ENCODE measurements at places on chromosomes 12 and 14.

DNA sequence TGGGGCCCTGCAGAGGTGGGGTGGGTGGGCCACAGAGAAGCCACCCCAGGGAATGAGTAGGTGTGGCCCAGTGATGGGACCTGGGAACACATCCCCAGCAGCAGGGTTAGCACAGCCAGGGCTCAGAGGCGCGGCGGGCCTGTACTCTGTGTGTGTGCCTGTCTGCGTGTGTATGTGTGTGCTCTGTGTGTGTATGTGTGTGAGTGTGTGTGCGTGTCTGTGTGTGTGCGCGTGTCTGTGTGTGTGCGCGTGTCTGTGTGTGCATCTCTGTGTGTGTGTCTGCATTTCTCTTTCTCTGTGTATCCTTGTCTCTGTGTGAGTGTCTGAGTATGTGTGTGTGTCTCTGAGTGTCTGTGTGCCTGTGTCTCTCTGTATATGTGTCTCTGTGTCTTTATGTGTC, 26.1 kb downstream of the KIF26A start:
- no peak overlapping the region for H3K27ac ChIP-seq
- no peaks in the 10 kb centered on the region for H3K27me3 ChIP-seq
- H3K36me3 ChIP-seq, result no peaks in the 10 kb centered on the region
- no peaks in the 10 kb centered on the region for H3K4me1 ChIP-seq

- no peaks in the 10 kb centered on the region for H3K36me3 ChIP-seq
- H3K27me3 ChIP-seq, result no peaks in the 10 kb centered on the region
- peaks cover 25% of the 10 kb centered on the region for H3K4me1 ChIP-seq
- DNase-seq, result no peak
Measured at GRCh38 chr14:99624971-99625370, 20.0 kb upstream of the HHIPL1 start.

DNA sequence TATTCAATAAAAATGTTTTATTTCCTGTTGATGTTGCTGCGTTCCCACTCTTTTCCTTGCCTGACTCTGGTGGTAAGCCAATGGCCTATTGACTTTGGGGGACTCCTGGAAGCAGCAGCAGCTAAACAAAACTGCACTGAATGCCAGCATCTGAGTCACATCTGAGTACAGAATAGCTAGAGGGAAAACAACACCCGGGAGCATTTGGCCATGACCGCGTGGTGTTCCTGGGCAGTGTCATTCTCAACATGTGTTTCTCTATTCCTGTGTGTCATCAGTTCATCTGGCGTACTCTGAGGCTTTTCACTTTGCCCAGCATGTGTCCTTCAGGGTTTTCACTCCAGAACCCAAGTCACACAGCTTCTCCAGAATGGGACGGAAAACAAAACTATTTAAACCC, 238.8 kb downstream of the PAWR start:
- peaks cover 32% of the 10 kb centered on the region for H3K4me1 ChIP-seq
- DNase-seq, result peak; percentile 78
- no peaks in the 10 kb centered on the region for H3K36me3 ChIP-seq
- peak overlapping the region; percentile 19 for H3K27ac ChIP-seq
- no peaks in the 10 kb centered on the region for H3K27me3 ChIP-seq
- no peak overlapping the region for H3K4me3 ChIP-seq

GRCh38 chr12:52600475-52600874, 788 bp downstream of the KRT72 start:
- H3K4me3 ChIP-seq, result no peak overlapping the region
- H3K4me1 ChIP-seq, result no peaks in the 10 kb centered on the region
- no peaks in the 10 kb centered on the region for H3K36me3 ChIP-seq
- H3K27ac ChIP-seq, result no peak overlapping the region
- DNase-seq, result no peak

- peaks cover 13% of the 10 kb centered on the region for H3K4me1 ChIP-seq
- H3K27ac ChIP-seq, result no peak within 1 kb of the TSS
- no peaks in the 10 kb centered on the region for H3K36me3 ChIP-seq
- H3K4me3 ChIP-seq, result peak within 1 kb of the TSS; percentile 56
Measured at GRCh38 chr14:53956427-53957201, at the start of gene BMP4. Gene BMP4 (minus strand): TSS chr14:53956825. CDS start chr14:53952222, 4,603 bp downstream.

DNA sequence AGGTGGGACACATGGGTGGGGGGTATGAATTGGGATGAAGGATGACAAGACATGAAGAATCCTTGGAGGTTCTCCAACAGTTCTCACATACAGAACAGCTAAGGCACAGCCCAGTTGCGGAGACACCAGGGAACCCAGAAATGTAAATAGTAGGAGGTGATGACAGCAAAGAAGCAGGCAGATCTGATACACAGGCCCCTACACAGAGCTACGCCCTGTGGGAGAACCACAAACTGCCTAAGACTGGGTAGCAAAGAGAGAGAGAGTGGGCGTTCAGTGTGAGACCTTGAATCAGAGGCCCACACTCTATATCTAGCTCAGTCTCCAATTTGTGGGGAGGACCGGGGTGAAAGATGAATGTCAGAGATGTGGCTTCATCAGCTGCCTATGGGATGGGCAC, 9.5 kb upstream of the NUMB start:
- peak overlapping the region; percentile 81 for H3K27ac ChIP-seq
- peak; percentile 78 for DNase-seq
- peaks cover 65% of the 10 kb centered on the region for H3K4me1 ChIP-seq
- no peaks in the 10 kb centered on the region for H3K27me3 ChIP-seq
- no peaks in the 10 kb centered on the region for H3K36me3 ChIP-seq
